Naive B cell (primary cell): ENCODE measurements at places on chromosomes 2 and 18.

DNA sequence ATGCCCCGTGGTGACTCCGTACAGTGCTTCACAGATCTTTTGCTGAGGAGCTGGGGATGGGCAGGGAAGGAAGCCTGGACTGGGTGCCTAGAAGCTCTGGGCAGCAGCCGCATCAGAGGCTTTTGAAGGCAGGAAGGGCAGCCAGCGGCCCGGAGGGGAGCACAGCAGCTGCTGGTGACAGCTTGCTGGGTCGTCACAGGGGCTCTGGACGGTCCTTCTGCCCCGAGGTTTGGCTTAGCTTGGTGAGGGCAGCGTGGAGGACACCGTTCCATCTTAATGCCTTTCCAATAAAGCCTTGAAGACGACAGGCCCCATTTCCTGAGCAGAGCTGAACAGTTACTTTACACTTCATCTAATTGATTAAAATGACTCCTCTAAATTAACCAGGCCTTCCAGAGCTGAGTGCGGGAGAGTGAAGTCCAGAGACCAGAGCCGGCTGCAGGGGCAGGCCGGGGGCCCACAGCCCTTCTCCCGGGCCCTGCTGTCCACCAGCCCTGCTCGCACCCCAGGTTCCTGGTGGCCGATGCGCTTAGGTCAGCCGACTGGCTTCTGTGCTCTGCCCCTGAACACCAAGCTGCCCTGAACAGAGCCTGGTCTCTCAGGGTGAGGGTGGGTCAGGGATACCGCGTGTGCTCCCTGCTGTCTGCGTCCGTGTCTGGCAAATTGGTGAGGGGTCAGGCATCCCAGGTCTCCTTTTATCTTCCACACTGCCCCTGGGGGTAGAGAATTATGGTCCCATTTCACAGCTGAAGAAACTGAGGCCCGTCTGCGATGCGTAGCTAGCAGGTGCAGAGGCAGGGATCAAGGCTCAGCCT, 43.5 kb downstream of the RRM2 start:
- DNase-seq = no peak

DNA sequence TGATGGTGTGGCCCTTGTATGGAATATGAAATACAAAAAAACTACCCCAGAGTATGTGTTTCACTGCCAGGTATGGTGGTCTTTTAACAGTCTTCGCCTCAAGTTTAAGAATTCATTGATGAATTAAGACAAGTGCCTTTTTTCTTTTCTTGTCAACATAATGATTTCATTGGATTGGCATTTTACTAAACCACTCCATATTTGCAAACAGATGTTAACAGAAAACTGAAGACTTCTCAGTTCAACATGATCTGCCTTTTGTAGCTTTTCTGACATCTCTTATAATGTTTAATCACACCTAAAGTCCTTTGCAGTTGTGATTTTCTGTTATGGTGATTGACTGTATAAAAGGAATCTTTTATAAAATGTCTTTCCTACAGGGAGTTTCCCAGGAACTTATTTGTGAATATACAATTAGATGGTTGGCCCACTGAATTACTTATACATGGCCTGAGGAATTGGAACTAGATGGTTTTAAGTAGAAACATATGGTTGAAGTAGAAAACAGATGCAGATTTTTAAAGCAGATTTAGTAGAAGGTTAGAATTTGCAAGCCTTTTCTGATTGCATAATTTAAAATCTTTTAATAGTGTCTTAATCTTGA, 39.7 kb downstream of the DYNC1I2 start:
- DNase-seq = no peak

DNA sequence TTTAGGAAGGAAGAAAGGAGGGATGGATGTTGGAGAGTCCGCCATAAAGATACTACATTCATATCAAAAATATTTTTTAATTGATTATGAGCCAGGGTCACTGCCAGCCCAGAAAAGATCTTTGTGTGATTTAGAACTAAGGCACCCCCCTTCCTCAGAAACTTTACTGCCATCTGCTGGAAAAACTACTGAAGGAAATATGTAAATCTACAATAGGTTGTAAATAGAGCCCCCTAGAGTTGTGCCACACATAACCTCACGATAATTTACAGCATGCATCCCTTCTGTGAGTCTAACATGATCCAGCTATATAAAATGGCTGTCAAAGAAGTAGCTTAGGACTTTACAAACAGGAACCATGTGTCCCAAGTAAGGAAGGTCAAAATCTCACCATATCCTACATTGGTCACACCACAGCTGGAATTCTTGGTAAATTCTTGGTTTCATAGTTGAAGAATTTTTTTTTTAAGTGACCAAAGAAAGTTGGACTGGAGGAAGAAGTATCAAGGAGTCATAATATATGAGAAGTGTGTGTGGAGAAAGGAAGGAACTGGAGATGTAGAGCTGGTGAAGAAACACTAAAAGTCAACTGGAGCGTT, 152.5 kb downstream of the CYP26B1 start:
- DNase-seq = no peak

GRCh38 chr2:188798159-188798558, 176.0 kb upstream of the COL3A1 start:
- no peak for DNase-seq

- no peak for DNase-seq
These were observed 130.7 kb downstream of the ANKRD44 start for GRCh38 chr2:197179744-197180498.

DNA sequence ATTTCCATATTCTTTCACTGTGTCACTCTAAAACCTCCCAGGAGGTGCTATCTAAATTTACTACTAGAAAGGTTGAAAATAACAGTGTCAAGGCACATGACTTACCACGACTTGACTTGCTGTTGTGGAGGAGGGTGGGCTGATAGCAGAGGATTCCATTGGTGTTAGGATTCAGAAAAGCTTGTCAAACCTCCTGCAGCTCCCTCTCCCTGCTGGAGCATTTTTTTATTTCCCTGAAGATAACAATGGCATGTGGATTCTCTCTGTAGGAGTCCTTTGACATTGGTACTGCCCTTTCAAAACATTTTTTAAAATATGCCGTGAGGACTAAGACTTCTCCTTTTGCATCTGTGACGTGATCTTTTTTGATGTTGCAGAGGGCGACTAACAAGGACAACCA, 696.9 kb upstream of the GYPC start:
- no peak for DNase-seq

- DNase-seq = no peak
These were observed 159.6 kb upstream of the SIX2 start for GRCh38 chr2:45168711-45169338.

GRCh38 chr18:39259736-39260135, 1694.1 kb upstream of the CELF4 start:
- DNase-seq = no peak

DNA sequence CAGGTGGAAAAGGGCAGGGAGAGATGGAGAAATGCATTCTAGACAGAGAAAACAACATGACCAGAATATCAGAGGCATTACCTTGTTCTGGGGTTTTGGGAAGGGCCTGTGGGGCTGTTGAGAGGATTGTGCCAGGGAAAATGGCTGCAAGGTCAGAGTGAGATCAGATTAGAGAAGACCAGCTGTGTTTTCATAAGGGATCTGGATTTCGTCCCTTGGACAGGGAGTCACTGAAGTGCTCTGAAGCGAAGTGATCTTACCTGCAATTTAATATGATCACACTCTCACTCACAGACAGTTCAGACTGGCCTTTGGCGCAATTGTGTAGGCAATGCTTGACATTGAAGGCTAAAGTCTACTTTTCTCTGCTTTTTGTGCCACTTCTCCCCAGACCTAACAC, 20.3 kb upstream of the REG3G start:
- DNase-seq = no peak

GRCh38 chr2:118505436-118505835, 342.0 kb downstream of the EN1 start:
- no peak for DNase-seq

GRCh38 chr18:68507781-68508180, 207.1 kb downstream of the TMX3 start:
- no peak for DNase-seq

DNA sequence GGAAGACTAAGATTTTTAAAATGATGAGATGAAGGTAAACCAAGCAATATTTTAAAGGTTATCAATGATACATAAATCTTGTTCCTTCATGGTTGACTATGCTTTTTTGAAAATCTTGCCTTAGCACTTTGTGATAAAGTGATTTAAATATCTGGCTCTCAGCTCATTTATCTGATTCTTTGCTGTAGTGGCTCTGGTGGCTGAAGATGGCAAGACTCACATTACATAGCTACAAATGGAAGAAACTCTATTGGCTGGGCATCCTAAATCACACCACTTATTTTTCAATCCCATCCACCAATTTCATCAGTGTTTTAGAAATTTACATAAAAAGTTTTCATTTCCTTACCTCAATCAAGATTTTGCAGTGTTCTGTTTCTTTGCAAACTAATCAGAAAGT, 16.6 kb upstream of the APCDD1 start:
- no peak for DNase-seq

- no peak for DNase-seq
These were observed 4.0 kb downstream of the VWA3B start for GRCh38 chr2:98090951-98091350.

- no peak for DNase-seq
These were observed 36.1 kb upstream of the MPPE1 start for GRCh38 chr18:11944252-11944651.

DNA sequence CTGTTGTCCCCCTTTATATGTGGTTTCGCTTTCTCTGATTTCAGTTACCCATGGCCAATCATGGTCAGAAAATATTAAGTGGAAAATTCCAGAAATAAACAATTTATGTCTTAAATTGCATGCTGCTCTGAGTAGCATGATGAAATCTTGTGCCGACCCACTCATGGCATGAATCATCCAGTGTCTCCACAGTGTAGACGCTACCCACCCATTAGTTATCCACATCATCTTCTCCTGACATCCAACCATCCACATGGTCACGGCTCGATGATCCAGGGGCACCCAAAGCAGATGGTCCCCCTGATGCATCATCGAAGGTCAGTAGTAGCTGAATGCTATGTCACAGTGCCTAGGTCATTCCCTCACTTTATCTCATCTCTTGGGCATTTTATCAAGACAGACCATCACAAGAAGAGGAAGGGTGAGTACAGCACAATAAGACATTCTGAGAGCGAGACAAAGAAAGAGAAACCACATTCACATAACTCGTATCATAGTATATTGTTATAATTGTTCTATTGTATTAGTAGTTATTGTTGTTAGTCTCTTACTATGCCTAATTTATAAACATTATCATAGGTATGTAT, 44.1 kb upstream of the ACKR3 start:
- DNase-seq = no peak

- DNase-seq = no peak
These were observed 86.1 kb downstream of the SLC4A10 start for GRCh38 chr2:161710131-161710915.

- DNase-seq = no peak
These were observed 13.7 kb upstream of the NEU4 start for GRCh38 chr2:241795021-241795999.

GRCh38 chr2:65666156-65666725, 233.8 kb upstream of the SPRED2 start:
- DNase-seq = no peak

DNA sequence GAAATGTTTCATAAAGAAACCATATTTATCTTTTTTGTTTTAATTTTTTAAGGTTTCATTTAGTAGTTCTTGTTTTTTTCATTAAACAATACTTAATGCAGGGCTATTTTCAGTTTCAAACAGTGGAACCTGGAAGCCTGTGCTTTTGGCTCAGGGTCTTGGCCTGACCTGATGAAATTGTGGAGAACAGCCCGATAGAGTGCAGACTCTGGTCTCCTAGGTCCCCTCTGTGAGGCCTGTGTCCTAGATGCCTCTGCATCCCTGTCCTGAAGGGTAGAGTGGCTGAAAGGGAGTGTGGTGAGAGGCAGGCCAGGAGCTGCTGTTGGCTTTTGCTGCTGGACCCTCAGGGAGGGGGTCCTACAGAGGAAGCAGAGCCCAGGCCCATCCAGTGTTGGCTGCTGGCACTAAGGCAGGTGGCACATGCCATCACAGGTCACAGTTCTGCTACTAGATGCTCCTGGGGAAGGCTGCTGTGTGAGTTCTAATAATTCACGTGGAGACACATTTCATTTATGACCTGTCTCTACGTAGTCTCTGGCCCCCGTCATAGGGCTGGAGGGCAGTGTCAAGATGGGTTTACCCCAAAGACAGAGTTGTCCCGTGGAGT, 201.0 kb upstream of the COPS8 start:
- no peak for DNase-seq

DNA sequence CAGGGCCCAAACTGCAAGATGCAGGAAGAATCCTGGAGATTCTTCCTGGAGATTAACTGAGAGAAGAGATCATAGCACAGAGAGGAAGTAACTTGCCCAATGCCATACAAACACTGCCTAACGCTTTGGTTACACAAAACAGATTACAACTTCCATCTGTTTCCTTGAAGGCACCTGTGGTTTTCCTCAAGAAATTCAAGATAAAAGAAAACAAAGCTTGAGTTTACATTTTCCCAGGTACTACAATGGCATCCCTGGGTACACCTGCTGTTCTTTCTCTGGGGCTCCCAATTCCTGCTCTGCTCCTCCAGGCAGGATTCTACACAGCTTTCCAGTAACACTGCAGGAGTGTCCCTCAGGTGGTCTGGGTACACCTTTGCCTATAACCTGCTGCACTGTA, 781.9 kb upstream of the ID2 start:
- no peak for DNase-seq

DNA sequence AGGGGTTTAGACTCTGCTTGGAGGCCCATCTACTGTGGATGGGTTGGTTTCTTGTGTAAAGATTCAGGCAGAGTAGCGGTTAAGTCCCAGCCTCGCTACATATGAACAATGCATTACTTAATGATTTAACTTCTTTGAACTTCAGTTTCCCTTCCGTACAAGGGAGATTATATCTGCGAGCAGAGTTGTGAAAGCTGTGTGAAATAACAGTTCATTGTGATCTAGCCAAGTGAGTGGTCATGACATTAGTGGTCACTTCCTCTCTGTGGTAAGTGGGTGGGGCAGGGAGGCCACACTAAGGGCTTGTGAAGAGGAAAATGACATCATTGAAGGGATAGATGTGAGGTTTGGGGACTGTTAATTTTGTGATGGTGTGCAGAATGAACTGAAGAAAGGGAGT, 14.1 kb upstream of the MEX3C start:
- no peak for DNase-seq

DNA sequence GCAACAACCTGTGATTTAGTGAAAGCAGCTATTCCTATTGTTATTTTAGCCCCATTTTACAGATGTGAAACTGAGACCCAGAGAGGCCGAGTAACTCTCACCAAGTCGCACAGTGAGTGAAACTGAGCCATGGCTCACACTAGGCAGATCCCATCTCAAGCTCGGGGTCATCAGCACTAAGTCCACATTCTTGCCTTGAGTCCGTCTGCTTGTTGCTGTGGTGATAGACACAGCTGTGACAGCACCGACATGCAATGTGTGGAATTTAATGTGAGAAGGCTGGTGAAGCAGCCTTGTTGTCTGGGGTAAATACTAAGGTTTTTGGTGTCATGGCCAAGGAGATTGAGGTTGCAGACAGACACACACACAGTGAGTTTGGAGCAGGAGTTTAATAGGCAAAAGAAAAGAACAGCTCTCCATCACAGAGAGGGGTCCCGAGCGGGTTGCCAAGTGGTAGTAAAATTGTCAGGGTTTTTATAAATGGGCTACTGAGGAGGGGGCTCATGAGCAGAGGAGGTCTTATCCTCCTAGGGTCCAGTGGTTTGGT, 40.2 kb upstream of the GMCL1 start:
- DNase-seq = no peak
